ENCODE measurements at places on chromosomes 3 and 15.

DNA sequence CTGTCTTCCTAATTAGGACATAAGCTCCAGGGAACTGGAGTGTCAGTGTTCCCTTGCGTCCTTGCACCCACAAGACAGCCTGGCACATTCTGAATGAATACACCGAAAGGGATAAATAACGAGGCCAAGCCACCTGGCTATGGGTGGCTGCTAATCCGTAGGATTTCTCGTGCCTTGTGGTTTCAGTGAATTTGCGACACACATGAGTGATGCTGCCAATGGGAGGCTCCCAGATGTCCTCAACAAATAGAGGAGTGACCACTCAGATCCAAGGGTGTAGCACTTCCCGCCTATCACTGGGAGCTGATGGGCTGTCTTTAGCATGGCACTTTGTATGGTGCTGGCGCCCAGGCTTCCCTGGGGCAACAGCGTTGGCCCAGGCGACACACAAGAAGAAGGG is 43.4 kb downstream of the APBA2 start:
- DNase-seq, result no peak

- DNase-seq, result no peak
Observed at GRCh38 chr3:61927332-61927731, 366.0 kb downstream of the PTPRG start.

GRCh38 chr3:195407531-195408409 is 35.0 kb downstream of the ACAP2 start:
- DNase-seq, result peak; percentile 10

GRCh38 chr15:64807051-64807749 is 18.2 kb downstream of the PIF1 start:
- DNase-seq, result no peak

GRCh38 chr15:60583946-60584345 is 105.0 kb upstream of the ICE2 start:
- DNase-seq, result no peak

- DNase-seq, result no peak
Observed at GRCh38 chr3:113629584-113630421, 66.6 kb downstream of the USF3 start.
